ENCODE measurements at places on chromosomes 7 and 10. TPM values are rescaled to one million over a fixed set of nuclear protein-coding genes. Genes with fewer than 3 reads are reported as not detected.

GRCh38 chr7:11415101-11415500 is 416.9 kb downstream of the THSD7A start:
- no peaks in the 10 kb centered on the region for H3K27me3 ChIP-seq
- no peak overlapping the region for H3K4me3 ChIP-seq
- no peaks in the 10 kb centered on the region for H3K4me1 ChIP-seq
- no peak for DNase-seq

DNA sequence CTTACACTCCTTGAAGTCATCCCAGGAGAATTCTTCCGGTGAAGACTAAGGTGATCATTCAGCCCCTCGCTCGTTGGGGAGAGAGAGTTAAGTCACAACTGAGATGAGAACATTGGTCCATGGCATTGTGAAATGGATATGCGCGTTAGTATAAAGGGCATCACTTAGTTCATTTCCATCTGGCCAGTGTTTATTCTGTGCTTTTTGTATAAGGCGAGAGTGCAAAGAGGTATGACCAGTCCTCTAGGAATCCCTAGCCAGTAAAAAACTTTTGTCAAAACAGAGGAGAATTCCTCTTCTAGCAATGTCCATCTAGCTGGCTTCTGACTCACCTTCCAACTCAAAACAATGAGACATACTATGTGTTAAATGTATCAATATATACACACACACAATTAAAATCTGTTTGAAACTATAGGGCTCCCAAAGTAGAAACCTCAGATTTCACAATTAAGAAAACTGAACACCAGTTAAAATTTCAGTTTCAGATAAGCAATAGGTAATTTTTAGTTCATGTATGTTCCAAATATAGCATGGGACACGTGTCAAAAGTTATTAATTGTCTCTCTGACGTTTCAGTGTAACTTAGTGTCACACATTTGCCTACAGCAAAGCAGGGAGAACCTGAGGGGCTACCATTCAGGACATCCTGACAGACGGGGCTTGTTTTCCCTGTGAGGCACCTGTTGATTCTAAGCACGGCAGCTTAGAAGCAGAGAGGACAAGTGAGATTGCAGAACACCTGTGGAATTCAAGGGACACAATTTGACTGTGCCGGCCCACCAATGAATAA is 158.9 kb downstream of the KLF6 start:
- H3K27ac ChIP-seq, result no peak overlapping the region
- no peaks in the 10 kb centered on the region for H3K36me3 ChIP-seq
- no peaks in the 10 kb centered on the region for H3K4me1 ChIP-seq
- peaks cover 6% of the 10 kb centered on the region for H3K27me3 ChIP-seq
- no peak overlapping the region for H3K4me3 ChIP-seq

SERPINE1 gene
- total RNA-seq, result 9.2 TPM

DNA sequence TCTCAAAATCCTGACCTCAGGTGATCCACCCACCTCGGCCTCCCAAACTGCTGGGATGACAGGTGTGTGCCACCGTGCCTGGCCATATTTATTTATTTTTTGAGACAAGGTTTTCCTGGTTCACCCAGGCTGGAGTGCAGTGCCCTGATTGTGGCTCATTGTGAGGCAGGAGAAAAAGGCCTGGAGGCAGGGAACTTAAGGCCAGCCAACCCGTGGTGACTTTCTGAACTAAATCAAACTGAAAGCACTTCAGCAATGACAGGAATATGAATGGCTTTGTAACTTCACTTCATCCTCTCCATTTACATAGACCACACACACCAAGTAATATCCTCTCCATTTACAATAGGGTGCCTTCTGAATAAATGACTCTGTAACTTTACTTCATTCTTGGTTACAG is 124.4 kb downstream of the CCDC3 start:
- H3K4me1 ChIP-seq, result no peaks in the 10 kb centered on the region
- H3K4me3 ChIP-seq, result no peak overlapping the region
- no peaks in the 10 kb centered on the region for H3K27me3 ChIP-seq
- H3K27ac ChIP-seq, result no peak overlapping the region

MEIG1 gene
- not detected for total RNA-seq

C10orf62 gene
- 0.28 TPM for total RNA-seq

DNA sequence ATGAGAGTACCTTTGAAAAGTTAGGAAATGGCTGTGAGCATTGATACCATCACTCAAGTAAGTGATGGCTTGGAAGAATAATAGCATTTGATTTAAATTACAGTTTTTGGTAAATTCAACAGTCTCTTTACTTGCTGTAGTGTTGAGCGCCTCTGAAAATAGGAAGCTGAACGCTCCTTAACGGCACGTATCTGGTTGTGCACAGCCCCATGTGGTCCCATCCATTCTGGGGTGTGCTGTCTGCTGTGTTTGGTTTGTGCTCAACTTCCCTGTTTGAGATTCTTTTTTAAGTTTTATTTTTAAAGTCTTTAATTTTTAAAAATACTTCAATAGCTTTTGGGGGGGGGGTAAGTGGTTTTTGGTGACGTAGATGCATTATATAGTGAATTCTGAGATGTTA is 51.5 kb downstream of the DNAJB6 start:
- peaks cover 5% of the 10 kb centered on the region for H3K4me1 ChIP-seq
- H3K27me3 ChIP-seq, result no peaks in the 10 kb centered on the region
- no peak for DNase-seq
- H3K36me3 ChIP-seq, result peaks cover 71% of the 10 kb centered on the region
- no peak overlapping the region for H3K4me3 ChIP-seq

DNA sequence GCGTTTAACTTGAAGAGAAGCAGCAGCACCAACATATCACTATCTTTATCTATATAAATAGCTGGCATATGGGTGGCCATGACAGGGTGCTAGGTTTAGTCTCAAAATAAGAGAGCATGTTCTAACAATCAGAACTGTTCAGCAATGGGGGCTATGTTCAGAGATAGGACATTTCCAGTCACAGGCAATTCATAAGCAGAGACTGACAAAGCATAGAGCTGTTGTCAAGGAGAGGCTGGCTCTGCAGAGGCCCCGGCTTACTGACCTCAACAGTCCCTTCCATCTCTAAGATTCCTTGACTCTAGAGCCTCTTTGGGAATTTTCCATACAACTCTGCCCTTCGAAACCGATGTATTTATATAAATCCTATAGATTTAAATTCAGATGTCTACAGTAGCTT is 17.2 kb downstream of the ANK3 start:
- H3K27me3 ChIP-seq, result no peaks in the 10 kb centered on the region
- no peak for DNase-seq
- no peaks in the 10 kb centered on the region for H3K4me1 ChIP-seq
- no peak overlapping the region for H3K27ac ChIP-seq
- no peaks in the 10 kb centered on the region for H3K36me3 ChIP-seq

- no peak overlapping the region for H3K4me3 ChIP-seq
- no peak for DNase-seq
- H3K27me3 ChIP-seq, result no peaks in the 10 kb centered on the region
- no peak overlapping the region for H3K27ac ChIP-seq
- 0 out of 3 replicates have a peak, but pooled peaks cover 4% of the 10 kb centered on the region for H3K36me3 ChIP-seq
Measured at GRCh38 chr7:66359656-66360211, 154.6 kb downstream of the TPST1 start.

DNA sequence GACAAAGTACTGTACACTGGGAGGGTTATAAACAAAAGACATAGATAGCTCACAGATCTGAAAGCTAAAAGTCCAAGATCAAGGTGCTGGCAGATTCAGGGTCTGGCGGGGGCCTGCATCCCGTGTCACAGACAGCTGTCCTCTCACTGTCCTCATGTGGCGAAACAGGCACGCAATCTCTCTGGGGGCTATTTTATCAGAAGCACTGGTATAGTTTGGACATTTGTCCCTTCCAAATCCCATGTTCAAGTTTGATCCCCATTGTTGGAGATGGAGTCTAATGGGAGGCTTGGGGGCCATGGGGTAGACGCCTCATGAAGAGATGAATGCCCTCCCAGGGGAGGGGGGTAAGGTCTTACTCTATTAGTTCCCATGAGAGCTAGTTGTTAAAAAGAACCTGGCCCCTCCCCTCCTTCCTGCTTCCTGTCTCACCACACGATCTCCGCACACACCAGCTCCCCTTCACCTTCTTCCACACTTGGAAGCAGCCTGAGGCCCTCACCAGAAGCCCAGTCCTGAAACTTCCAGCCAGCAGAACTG is 72.5 kb upstream of the UCN3 start:
- H3K4me1 ChIP-seq, result peaks cover 37% of the 10 kb centered on the region
- H3K4me3 ChIP-seq, result no peak overlapping the region
- H3K36me3 ChIP-seq, result no peaks in the 10 kb centered on the region

VPS26A gene
- 32.6 TPM for total RNA-seq

ATOH7 gene
- not detected for total RNA-seq

EGR2 gene
- total RNA-seq, result 0.11 TPM

DNA sequence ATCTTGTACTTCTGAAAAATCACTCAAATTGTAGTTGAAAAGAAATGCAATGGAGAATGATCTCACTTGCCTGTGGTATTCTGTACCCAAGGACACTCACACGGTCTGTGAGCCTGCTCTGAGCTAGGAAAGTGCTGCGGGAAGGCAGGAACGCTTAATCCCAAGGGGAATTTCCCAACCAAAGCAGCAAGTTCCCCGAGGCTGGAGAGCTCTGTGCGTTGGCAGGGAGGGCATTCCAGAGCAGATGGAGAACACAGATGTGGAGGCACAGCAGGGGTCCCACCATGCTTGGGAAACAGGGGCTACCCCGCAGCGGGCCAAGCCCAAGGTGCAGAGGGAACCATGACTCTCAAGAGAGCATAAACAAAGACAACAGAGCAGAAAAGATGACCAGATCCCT is 13.6 kb downstream of the SVIL start:
- peaks cover 64% of the 10 kb centered on the region for H3K4me1 ChIP-seq
- no peak overlapping the region for H3K4me3 ChIP-seq
- H3K27me3 ChIP-seq, result no peaks in the 10 kb centered on the region
- peak; percentile 47 for DNase-seq
- H3K27ac ChIP-seq, result peak overlapping the region; percentile 13

PTF1A gene
- total RNA-seq, result not detected
